Lung microvascular endothelial cell (primary cell): ENCODE measurements at places on chromosomes 16 and 17.

GRCh38 chr17:60388742-60389141 is 3.2 kb downstream of the USP32 start:
- no peak for DNase-seq

- DNase-seq = no peak
These were observed 47.8 kb upstream of the AMZ2 start for GRCh38 chr17:68199837-68200688.

- peak; percentile 35 for DNase-seq
These were observed 3.1 kb upstream of the HOXB2 start for GRCh38 chr17:48547808-48548522.

- no peak for DNase-seq
These were observed 348.1 kb downstream of the FOXL1 start for GRCh38 chr16:86926181-86927094.

GRCh38 chr17:6901086-6901485 is 69.6 kb upstream of the TEKT1 start:
- no peak for DNase-seq

GRCh38 chr17:77908501-77908900 is 50.0 kb upstream of the TNRC6C start:
- DNase-seq = no peak

- no peak for DNase-seq
These were observed 2.1 kb upstream of the HES7 start for GRCh38 chr17:8125947-8126490.

DNA sequence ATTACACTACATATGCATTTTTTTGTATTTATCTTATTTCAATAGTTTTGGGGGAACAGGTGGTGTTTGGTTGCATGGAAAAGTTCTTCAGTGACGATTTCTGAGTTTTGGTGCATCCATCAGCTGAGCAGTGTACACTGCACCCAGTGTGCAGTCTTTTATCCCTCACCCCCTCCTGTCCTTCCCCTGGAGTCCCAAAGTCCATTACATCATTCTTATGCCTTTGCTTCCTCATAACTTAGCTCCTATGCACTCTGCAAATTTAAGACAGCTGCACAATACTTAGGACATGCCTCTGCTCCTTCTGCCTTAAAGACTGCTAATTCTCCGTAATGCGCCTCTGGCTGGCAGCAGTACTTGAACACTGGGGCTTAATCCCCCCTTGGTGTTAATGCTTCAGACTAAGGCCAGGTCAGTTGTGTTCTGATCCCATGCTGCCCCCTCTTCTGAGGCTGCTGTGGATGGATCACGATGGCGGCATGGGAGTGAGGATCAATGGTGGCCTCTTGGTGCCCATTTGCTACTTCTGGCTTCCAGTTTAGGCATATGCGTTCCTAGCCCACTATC is 146.2 kb downstream of the PARN start:
- DNase-seq = no peak

DNA sequence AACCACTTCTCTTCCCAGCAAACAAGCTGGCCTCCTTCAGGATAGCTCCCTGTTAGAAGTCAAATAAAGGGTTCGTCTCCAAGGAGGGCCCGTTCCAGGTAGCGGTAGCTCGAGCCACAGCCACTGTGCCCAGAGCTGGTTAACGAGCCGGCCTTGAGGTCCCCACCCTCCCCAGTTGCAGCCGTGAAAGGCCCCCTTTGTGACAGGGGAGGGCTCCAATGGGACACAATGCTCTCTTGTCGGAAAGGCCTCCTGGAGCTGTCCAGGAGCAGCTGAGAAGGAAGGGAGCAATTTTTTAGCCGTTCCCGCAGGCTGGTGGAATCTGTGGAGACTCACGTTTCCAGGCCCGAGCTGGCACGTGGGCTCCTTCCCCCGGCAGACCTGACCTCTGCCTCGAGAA is 29.9 kb upstream of the FOXF1 start:
- no peak for DNase-seq

- DNase-seq = no peak
These were observed at the start of gene SPNS3 for GRCh38 chr17:4433515-4434031. TSS of gene SPNS3 (plus strand) at chr17:4433940. CDS start at chr17:4433968, 28 bp downstream.

GRCh38 chr16:58661199-58661830 is 23.3 kb downstream of the SLC38A7 start:
- DNase-seq = peak; percentile 88
